ENCODE measurements at places on chromosomes 6 and 20.

- DNase-seq: no peak
Observed at GRCh38 chr20:61123751-61124368, 128.2 kb upstream of the CDH4 start.

DNA sequence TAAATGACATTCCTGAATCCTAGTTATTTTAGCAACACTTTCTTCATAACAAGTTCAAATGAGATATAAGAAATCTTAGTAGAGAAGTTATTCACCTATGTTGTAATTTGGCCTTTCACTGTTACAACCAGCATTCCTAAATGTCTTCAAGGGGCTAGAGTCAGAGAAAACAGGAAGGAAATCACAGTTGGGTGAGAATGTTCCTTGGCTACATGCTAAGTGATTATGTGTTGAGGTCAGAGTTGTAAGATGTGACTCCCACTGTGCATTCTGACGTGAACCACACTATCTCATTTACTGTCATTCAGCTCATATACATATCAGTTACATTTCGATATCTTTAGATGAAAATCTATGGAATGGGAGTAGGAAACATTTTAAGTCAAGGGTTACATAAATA, 51.0 kb upstream of the MLIP start:
- DNase-seq: peak; percentile 22

DNA sequence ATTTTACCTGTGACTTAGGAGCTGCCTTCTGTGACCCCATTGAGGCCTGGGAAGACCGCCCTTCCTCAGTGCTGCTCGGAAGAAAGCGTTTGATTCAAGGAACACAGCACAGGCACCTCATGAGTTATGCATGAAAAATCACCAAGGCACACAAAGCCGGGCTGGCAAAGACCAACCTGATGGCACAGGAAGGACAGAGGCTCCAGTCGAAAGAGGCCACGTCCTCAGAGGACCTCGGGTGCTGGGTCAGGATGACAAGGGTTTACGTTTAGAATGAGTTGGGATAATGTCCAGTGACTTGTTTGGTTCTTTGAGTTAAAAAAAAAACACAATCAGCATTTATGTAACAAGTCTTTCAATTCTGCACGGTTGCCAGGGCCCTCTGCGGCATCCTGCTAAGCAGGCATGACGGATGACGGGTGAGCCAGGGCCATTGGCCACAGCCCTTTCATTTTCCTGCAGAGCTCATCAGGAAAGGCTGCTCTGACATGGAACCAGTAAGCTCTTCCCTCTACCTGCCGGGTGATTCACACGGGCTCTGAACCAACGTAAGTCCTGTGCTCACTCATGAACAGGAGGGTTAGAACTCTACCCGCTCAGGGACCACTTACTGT, 112.8 kb downstream of the DACT2 start:
- DNase-seq: no peak

- DNase-seq: no peak
Observed at GRCh38 chr6:5438922-5439584, 177.7 kb downstream of the FARS2 start.

DNA sequence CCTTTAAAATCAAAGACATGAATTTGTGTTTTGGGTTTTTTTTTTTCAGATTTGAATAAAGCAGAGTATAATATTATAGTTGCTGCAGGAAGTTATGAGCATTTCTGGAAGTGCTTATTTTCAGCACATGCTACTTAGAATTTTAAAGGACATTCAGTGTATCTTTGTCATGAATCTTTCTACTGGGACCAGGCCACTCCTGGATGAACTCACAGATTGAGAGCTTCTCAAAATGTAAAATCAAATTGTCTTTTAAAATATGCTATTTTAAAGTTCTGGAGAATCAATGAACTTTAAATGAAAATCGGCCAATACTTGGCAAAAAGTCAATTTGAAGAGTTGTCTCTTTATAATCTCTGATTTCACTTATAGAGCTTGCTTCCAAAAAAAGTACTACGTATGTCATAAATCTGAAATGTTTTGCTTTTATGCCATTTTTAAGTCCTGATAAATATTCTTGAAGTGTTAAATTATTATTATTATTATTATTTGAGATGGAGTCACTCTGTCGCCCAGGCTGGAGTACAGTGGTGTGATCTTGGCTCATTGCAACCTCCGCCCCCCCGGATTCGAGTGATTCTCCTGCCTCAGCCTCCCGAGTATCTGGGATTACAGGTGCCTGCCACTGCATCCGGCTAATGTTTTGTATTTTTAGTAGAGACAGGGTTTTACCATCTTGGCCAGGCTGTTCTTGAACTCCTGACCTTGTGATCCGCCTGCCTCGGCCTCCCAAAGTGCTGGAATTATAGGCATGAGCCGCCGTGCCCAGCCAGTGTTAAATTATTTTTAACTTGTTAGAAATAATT, 175.7 kb upstream of the AKAP12 start:
- DNase-seq: no peak

- DNase-seq: no peak
Observed at GRCh38 chr20:62775206-62775605, 21.1 kb upstream of the MRGBP start.

DNA sequence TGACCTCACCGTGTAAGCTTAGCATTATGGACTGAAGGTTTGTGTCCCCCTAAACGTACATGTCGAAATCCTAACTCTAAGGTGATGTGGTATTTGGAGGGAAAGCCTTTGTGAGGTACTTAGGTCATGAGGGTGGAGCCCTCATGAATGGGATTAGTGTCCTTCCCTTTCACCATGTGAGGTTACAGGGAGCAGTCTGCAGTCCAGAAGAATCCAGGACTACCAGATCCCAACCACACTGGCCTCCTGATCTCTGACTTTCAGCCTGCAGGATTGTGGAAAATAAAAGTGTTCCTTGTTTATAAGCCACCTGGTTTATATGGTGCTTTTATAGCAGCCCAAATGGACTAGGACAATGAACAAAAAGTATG, 73.4 kb downstream of the ZBTB2 start:
- DNase-seq: no peak

DNA sequence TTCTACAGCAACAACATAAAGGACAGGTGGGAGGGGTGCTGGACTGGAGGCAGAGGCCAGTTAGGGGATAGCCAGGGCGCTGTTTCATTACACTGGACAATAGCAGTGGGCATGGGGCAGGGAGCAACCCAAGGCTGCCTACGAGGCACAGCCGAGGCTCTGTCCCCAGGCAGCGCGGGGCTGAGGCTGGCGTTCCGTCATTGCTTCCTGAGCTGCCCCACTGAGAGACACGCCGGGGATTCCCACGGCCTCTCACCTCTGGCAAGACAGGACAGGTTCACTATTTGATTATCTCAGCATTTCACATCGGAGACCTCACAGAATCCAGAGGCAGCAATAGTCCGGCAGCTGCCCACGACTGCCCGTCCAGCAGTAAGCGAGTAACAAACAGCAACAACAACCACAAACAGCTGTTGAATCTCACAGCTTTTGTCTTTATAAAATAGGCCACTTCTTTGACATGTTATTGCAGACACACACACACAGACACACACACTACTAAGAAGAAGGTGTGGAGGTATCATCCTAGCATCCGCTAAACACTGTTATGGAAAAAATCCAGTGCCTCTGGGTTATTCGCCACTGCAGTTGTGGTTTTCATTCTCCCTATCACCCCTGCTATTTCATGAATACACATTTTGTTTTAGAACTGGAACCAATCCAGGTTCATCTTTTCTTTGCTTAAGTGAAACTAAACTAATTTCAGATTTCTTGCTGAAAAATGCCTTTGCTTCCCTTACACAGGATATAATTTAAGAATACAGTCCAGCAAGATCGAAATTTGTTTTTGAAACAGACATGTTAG, 19.5 kb downstream of the KIF25 start:
- DNase-seq: no peak

DNA sequence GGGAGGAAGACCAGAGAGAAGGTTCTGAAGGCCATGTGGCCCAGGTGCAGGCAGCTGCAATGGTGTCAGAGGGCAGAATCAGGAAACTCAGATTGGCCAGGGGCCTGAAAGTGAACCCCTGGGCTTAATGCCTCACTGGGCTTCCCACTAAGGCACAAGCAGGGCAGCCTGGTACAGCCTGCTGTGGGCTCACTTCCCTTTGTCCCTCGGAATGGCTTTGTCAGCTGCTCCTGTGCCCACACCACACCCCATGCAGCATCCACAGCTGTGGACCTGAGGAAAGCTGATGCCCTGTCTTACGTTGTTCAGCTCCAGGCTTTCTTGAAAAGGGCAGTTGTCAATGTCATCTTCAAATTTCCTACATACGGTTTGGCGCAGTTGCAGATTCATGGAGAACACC, 2.4 kb downstream of the CST9 start:
- DNase-seq: no peak
